ENCODE measurements at places on chromosomes 6 and 20. TPM values are rescaled to one million over a fixed set of nuclear protein-coding genes. Genes with fewer than 3 reads are reported as not detected.

Gene KCNG1
- total RNA-seq = 6.2 TPM

Gene CTCFL
- not detected for total RNA-seq

Gene NRN1
- total RNA-seq = 0.99 TPM

Gene GPR6
- not detected for total RNA-seq

Gene SLC29A1
- 44.8 TPM for total RNA-seq

Gene USP49
- 3.3 TPM for total RNA-seq

Gene AIF1
- total RNA-seq = 7.3 TPM

Gene HCRTR2
- not detected for total RNA-seq

Gene HLA-DOA
- 83.3 TPM for total RNA-seq

Gene OR2H2
- not detected for total RNA-seq

DNA sequence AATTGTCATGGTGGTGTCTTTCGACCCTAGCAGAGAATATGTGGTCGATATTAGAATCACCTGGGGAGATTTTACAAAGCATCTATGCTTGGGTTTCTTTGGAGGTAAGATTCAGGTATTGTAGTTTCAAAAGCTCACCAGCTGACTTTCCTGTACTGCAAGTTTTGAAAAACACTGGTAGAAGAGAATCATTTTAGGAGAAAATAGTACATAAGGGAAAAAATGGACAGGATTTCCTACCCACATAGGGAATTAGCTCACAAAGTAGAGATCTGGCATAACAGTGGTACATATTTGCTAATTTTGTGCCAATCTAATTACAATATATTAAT, 27.4 kb upstream of the ABT1 start:
- H3K27ac ChIP-seq = no peak overlapping the region
- DNase-seq = no peak
- H3K27me3 ChIP-seq = no peaks in the 10 kb centered on the region
- H3K4me1 ChIP-seq = peaks cover 17% of the 10 kb centered on the region
- H3K4me3 ChIP-seq = no peak overlapping the region

DNA sequence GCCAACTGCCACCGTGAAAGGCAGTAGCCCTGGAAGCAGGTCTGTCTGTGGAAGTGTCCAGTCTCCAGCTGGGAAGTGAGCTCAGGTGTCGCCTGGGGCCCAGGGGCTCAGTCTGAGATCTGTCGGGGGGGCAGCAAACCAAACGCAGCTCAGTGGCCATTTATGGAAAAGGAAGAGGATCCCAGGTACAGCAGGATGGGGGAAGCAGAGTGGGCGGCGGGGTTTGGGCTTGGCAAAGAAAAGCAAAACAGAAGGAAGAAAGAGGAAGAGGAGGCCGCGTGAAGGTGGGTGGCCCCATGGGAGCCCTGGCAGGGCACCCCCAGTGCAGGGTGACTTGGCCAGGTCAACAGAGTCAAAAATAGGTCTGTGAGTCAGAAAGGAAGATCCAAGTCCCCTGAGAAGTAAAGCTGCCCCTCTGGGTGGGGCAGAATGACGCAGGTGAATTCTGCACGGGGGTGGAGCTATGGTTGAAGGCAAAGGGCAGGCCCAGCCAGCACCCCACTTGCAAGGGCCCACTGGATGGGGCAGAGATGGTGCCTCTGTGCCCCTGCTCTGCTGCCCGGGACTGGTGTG, 5.3 kb downstream of the PXDC1 start:
- H3K4me1 ChIP-seq = peaks cover 48% of the 10 kb centered on the region
- H3K4me3 ChIP-seq = no peak overlapping the region
- no peaks in the 10 kb centered on the region for H3K27me3 ChIP-seq
- H3K36me3 ChIP-seq = no peaks in the 10 kb centered on the region
- DNase-seq = no peak

DNA sequence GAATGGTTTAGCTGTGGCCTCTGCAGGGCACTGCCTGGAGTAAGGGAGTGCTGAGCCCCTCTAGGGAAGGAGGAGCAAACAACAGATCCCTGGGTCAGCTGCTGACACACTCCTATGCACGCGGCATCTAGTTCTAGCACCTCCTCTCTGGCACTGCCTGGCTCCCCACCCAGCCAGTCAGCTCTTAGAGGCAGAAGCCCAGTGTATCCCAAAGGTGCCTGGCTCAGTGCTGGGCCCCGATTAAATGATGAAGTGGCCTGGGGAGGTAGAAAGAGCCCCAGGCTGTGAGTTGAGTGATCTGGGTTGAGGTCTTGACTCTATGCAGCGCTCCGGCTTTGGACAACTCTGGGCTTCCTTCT, 7.6 kb upstream of the VEGFA start:
- no peaks in the 10 kb centered on the region for H3K27me3 ChIP-seq
- peak overlapping the region; percentile 67 for H3K27ac ChIP-seq
- no peaks in the 10 kb centered on the region for H3K36me3 ChIP-seq
- peaks cover 29% of the 10 kb centered on the region for H3K4me1 ChIP-seq
- no peak overlapping the region for H3K4me3 ChIP-seq
- DNase-seq = peak; percentile 0

DNA sequence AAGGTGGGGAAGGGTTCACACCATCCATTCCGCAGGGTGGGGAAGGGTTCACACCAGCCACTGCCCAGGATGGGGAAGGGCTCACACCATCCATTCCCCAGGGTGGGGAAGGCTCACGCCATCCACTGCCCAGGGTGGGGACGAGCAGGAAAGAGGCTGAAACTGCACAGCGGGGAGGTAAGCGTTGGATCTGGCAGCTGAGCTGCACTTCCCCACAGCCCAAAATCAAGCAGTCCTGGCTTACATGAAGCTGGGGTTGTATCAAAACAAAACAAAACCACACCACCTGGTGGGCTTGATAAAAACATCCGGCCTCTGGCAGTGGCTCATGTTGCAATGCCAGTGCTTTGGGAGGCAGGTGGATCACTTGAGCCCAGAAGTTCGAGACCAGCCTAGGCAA, 268.5 kb downstream of the TAF4 start:
- H3K4me1 ChIP-seq = no peaks in the 10 kb centered on the region
- no peak for DNase-seq
- H3K27me3 ChIP-seq = no peaks in the 10 kb centered on the region
- no peak overlapping the region for H3K4me3 ChIP-seq
- H3K36me3 ChIP-seq = no peaks in the 10 kb centered on the region
- no peak overlapping the region for H3K27ac ChIP-seq

GRCh38 chr6:65776332-65776731, 69.3 kb upstream of the EYS start:
- no peak overlapping the region for H3K4me3 ChIP-seq
- no peak for DNase-seq

GRCh38 chr6:14086701-14087100, 30.9 kb upstream of the CD83 start:
- H3K36me3 ChIP-seq = no peaks in the 10 kb centered on the region
- H3K4me3 ChIP-seq = no peak overlapping the region
- H3K27ac ChIP-seq = no peak overlapping the region
- H3K4me1 ChIP-seq = no peaks in the 10 kb centered on the region

DNA sequence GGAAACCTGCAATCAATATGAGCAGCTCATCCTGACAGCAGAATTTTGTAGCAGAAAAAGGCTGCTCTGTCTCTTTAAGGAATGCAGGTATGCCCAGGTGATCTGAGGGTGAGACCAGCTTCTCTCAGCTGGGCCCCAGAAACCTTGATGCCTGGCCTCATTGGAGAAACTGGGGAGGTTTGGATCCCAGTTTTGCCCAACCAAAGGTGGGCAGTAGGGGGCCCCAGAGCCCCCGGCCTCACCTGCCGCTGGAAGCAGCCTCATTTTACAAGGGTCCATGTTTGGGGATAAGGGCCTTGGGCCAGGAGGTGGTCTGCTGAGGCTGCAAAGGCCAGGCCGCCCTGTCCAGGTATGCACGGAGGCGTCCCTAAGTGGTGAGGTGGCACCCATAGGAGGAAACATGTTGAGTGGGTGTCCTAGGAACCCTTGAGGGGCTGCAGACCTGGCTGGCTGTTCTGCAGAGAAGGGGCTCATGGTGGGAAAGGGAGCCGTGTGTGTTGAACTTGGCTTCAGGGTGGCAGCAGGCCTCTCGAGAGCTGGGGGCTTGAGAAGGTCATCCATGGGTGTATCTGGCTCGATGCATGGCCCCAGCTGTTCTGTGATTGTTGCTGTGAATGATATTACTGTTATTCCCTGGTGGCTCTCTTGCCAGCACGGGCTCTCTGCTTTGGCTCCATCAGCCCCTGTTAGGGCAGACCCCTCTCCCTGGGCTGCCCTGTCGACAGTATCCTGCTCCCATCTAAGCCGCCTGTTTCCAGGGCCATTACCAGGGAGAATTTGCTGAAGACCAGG, 208.4 kb downstream of the CDH4 start:
- no peaks in the 10 kb centered on the region for H3K4me1 ChIP-seq
- DNase-seq = no peak
- H3K36me3 ChIP-seq = no peaks in the 10 kb centered on the region
- no peak overlapping the region for H3K27ac ChIP-seq

GRCh38 chr20:35833241-35833640, 61.4 kb downstream of the PHF20 start:
- no peaks in the 10 kb centered on the region for H3K36me3 ChIP-seq
- H3K27me3 ChIP-seq = no peaks in the 10 kb centered on the region
- H3K27ac ChIP-seq = no peak overlapping the region
- H3K4me3 ChIP-seq = no peak overlapping the region

DNA sequence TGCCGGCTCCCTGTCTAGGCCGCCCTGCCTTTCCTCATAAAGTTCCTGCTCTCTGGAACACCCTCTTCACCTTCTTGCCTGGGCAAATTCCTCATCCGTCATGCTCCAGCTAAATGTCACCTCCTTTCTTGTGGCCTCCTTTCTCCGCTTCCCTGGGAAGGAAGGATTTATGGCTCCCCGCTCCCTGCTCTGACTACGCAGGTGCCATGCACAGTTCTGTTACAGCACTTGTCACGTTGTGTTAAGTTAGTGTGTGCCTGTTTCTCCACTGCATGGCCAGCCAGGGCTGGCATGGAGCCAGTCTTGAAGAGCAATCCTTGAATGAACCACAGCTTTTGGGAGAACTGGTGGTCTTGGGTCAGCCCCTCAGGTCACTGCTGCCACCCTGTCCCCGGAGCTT, 61.7 kb downstream of the CD40 start:
- H3K36me3 ChIP-seq = no peaks in the 10 kb centered on the region
- no peak overlapping the region for H3K27ac ChIP-seq
- H3K27me3 ChIP-seq = no peaks in the 10 kb centered on the region
- no peak overlapping the region for H3K4me3 ChIP-seq
- DNase-seq = no peak

- H3K4me3 ChIP-seq = no peak overlapping the region
- H3K4me1 ChIP-seq = peaks cover 42% of the 10 kb centered on the region
- H3K27ac ChIP-seq = no peak overlapping the region
- H3K36me3 ChIP-seq = no peaks in the 10 kb centered on the region
Observed at GRCh38 chr20:37305839-37306238, 16.4 kb downstream of the MANBAL start.

DNA sequence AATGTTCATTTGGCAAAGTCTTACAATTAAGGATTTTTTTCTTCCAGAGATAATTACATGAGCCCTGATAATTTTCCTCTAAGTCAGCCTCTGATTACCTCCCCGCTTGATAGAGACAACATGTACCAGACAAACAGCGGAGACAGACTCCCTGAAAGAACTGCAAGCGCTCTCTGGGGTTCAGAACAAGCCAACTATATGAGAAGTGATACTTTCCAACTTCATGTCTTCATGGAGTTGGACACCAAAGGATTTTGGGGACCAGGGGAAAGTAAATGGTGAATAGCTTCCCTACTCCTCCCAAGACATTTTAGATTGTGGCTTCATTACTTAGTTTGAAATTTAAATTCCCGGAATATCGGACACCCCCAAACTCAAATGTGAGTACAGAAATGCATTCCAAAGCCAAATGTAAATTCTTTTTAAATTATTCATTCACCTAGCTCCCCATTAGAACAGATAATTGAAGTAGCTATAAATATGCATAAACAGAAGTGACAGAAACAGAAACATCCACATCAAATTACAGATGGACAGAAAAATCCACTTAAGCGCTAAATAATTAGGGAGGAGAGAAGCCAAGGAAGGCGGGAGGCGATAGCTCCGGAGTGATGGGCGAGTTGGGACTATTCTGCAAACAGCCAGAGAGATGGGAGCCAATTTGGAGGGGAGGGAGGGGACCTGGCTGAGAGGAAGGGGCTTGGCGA, 129.7 kb upstream of the AKAP12 start:
- H3K36me3 ChIP-seq = no peaks in the 10 kb centered on the region
- H3K27ac ChIP-seq = no peak overlapping the region
- no peak for DNase-seq
- H3K27me3 ChIP-seq = no peaks in the 10 kb centered on the region
- H3K4me1 ChIP-seq = no peaks in the 10 kb centered on the region
- H3K4me3 ChIP-seq = no peak overlapping the region

GRCh38 chr20:50368813-50369224, 141.4 kb upstream of the PTPN1 start:
- no peak for DNase-seq
- H3K27me3 ChIP-seq = no peaks in the 10 kb centered on the region
- H3K36me3 ChIP-seq = no peaks in the 10 kb centered on the region
- H3K27ac ChIP-seq = peak overlapping the region; percentile 79
- H3K4me3 ChIP-seq = no peak overlapping the region
